Activated CD4-positive, alpha-beta T cell treated with anti-CD3 and anti-CD28 coated beads, Interleukin-2, Interleukin-4, amounts not matched to agents 100 ng/mL and 50 ng/mL, durations not matched to agents 16 hours and 8 hours (primary cell): ENCODE measurements at places on chromosomes 1 and 21.

- DNase-seq = no peak
Observed at GRCh38 chr1:39080831-39081270, 54.7 kb downstream of the NDUFS5 start.

DNA sequence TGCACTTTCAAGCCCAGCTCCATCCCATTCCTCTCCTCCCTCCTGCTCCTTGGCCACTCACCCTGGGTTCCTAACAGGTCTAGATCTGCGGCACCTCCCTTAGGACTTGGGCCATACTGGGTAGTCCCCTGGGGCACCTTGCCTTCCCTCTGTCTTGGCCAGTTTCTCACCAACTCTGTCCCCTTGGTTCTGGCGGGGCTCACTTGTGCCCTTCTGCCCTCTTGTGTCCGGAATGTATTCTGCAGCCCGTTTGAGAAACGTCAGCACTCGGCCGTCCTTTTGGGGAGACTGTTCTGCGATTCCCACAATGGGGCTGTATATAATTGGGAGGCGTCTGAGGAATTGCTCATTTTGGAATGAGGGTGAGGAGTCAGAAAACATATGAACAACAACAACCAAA is 162.4 kb downstream of the ZSCAN20 start:
- DNase-seq = peak; percentile 9

DNA sequence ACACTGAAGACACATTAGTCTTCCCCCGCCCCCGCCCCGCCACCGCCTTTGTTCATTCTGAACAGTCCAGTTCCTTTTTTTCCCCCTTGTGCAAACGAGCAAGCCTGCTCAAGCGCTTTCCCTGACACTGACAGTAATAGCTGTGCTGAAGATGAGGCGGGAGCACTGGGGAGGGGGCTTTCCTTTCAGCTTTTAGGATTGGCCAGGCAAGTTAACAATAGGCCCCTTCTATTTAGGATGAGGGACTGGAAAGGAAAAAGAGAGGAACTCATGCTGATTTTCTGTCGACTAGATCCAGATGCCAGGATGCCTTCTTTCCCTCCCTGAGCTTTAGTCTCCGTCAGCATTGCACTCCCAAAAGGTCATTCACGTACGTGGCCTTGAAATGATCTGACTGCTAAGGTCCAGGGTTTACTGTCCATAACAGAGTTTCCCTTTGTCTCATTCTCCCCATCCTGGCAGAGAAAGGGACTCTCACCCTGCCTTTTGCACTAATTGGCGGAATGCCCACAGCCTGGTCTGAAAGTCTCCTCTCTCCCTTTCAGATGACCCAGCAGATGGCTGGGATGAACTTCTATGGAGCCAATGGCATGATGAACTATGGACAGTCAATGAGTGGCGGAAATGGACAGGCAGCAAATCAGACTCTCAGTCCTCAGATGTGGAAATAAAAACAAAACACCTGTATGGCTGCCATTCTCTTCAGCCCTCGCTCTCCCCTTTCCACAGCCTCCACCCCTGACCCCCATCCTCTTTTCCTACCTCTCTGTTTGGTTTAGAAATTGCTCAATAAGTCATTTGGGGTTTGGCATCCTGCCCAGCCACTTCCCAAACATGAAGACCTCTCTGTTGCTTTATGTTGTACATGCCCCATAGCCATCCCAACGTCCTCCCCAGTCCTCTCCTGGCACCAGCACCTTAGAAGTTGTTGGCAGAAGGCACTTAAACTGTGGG is 28.6 kb upstream of the ZFP69B start:
- DNase-seq = no peak

DNA sequence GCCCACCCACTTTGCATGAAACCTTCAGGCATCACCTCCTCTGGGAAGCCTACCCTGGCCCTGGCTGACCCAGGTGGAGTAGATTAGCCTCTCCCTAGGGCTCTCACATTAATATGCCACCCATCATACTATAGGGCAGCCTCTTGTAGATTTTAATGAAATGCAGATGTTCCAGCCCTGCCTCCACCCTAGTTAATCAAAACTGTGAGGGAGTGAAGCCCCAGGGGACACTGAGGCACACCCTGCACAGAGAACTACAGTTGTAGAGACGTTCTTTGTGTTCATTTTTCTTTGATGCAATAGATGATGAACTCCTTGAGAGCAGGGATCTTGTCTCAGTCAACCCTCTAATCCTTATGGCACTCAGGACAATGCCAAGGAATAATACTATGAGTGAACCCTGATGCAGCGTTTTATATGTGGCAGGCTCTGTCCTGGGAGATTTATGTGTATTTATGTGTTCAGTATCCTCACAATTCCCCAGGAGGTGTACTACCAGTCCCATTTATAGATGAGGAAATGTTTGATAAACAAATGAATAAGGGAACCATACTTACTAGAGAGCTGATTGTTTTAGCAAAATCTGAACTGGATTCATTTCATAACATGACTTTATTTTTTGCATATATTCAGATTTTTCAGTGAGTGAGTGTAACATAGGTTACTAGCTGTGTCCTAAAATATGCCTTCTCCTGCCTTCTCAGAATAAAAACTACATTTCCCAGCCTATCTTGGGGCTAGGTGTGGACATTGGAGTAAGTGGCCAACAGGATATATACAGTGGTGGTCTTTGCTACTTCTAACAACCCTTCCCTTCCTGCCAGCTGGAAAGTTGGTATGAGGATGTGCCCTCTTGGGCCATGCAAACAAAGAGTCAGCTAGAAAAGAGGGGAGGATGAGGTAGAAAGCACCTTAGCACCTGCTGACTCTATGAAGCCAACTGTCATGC is 23.5 kb upstream of the PRELP start:
- DNase-seq = no peak

- no peak for DNase-seq
Observed at GRCh38 chr21:14527696-14528652, 18.1 kb downstream of the SAMSN1 start.

GRCh38 chr1:72827278-72827677 is 544.9 kb upstream of the NEGR1 start:
- no peak for DNase-seq

DNA sequence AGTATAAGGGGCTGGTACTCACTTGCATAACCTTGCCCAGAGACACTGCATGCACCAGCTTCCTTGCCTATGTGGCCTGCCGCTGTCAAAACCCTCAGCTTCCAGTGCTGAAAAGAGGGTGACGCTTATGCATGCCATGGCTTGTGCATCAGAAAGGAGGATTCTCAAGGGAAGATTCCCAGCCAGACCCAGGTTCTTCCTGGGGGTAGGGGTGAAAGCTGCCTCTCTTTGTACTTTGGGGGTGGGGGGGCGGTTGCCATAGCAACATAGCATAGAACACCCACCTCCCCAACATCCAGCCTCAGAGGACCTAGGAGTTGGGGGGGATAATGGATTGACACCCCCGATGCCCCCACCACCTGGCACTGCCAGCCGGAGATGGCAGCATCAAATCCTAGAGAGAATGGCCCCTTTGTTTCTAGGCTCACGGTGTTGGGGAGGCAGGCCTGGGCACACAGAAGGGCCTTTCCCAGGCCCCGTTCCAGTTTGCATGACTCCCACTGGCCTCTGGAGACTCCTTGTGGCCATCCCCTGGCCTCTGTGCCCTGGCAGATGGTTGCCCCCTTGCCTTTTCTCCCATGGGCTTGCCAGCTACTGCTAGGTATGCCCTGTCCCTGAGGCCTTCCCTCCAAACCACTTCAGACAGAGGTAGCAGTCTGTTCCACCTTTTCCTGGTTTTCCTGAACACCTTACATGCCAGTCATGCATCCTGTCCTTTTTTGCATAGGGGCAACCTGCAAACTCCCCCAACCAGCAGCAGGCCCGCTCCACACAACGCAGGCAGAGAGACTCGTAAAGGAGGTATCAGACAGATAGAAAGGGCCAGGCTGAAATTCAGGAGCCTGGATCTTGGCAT is 44.6 kb downstream of the RHBG start:
- no peak for DNase-seq

DNA sequence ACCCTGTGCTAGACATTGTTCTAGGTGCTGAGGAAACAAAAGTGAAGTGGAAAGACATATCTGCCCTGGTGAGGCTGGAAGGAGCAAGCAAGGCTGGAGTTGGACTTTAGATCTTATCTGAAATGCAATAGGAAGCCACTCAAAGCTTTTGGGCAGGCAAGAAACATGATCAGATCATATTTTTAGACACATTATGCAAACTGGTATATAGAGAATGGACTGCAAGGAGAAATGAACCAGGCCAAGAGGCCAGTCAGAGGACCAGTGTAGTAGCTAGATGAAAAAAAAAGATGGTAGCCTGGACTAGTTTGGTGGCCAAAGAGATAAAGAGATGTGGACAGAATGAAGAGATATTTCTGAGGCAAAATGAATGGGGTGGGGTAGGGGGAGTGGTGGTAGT is 46.3 kb downstream of the CCN1 start:
- DNase-seq = no peak

DNA sequence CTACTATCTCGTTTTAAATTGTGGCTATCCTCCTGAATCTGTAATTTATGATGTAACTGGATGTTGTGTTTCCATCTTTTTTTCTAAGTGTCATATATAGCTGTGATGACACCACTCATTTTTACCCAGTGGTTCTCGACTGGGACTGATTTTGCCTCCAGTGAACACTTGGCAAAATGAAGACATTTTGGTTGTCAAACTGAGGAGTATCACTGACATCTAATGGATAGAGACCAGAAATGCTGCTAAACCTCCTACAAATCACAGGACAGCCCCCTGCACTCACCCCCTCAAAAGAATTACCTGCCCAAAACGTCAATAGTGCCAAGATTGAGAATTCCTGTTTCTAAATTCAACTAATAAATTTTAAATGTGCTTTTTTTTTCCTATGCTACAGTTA is 1.9 kb downstream of the TRMT13 start:
- DNase-seq = no peak

DNA sequence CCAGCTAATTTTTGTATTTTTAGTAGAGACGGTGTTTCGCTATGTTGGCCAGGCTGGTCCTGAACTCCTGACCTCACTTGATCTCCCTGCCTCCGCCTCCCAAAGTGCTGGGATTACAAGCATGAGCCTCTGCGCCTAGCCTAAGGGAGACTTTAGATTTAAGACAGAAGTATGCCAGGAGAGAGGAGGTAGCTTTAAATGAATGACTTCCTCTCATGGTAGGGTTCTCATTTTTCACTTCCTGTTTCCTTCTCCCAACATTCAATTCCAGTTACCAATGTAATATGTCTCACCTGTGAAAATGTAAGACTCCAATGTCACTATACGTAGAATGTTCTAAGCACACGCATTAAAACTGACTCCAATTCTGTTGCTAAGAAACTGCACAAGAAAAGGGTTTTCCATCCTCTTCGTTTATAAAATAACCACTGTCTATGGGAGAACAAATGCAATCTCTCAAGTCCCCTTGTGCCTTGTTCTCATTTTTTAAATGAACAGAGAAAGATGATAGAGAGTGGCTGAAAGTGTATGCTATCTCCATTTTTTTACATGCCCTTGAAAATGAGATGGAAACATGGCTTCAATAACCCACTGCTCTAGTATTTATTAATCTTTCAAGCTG is 140.0 kb downstream of the SLC45A1 start:
- DNase-seq = no peak

DNA sequence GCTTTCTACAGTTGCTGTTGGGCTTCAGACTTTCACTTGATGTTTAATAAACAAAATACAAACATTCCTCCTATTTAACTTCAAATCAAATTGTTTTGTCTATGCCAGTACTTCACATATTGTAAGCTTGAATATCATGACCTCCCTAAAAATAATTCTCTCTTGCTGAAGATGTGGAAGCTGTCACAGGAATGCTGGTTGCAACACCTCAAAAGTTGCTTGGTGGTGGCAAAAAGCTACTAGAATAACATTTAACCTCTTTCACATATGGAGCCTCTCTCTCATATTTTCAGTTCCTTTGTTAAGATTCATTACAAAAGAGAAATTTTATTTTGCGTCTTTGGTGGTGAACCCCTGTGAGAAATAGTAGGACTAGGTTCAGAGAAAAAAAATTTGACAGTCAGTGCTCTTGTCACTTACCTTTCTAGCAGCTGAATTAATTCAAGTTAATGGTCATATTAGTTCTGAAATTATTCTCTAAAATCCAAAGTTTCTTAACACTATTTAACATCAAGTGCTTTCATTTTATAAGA is 25.5 kb upstream of the F13B start:
- no peak for DNase-seq

DNA sequence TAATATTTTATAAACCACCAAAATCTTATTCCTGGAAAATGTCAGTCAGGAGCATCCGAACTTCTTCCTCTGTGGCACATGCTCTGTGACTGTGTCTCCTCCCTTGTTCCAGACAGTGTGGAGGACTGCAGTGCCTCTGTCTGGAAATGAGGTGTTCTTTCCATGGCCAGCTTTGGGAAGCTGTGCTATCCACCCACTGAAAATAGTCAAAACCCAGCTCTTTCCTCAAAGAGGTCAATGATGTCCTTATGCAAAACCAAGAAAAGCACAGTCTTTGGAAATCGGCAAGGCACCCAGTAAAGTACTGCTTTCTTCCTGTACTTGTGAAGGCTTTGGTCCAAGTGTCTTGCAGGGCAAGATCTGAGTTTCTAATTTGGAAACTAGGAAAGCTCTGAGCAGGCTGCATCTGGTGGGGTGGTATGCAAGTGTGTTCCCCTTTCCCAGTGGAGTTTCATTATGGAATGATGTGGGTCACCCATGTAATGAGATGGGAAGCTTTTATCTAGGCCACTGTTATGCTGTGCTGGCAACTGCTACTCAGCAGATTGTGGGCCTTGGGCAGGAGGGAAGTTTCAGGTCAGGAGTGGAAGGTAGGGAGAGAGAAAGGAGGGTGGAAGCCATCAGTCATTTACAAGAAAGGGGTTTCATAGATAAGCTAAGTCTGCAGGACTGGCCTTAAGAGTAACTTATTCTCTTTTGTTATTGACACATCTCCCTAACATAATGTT is 6.0 kb downstream of the KIAA0040 start:
- no peak for DNase-seq

DNA sequence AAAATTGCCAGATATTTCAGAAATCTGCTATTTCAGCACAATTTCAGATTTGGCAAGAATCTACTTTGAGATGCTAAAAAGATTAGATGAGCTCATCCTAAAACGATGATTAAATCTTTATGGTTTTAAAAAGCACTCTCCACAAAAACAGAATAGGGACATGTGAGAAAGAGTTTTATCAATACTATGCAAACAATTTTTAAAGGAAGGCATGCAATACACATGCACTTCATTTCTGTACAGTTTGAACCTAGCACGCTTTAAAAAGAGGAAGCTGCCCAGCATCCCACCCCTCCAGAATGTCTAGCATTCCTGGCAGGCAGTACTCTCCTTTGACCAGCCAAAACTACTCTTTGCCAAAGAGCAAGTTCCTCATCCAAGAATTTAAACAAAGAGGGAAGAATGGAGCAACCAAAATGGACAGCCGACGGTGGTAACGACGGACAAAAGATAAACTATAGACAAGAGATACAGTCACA is 1.3 kb downstream of the ARHGAP29 start:
- no peak for DNase-seq

- no peak for DNase-seq
Observed at GRCh38 chr1:16067127-16067768, 6.2 kb downstream of the FAM131C start.
